ENCODE measurements at places on chromosomes 2 and 18. TPM values are rescaled to one million over a fixed set of nuclear protein-coding genes. Genes with fewer than 3 reads are reported as not detected.

The C2orf80 gene
- total RNA-seq = not detected

The TXNDC2 gene
- not detected for total RNA-seq

The OTX1 gene
- 0.17 TPM for total RNA-seq

The FN1 gene
- 4,893 TPM for total RNA-seq

The PXDN gene
- 153 TPM for total RNA-seq

The ACTR1B gene
- 68.2 TPM for total RNA-seq

The SERPINB2 gene
- 5.2 TPM for total RNA-seq

The ARHGAP15 gene
- total RNA-seq = not detected

The SULT1C4 gene
- total RNA-seq = 0.50 TPM

The RDH14 gene
- 17.5 TPM for total RNA-seq

The FRZB gene
- 1.2 TPM for total RNA-seq

The GREB1L gene
- total RNA-seq = 0.30 TPM

The ABCB11 gene
- total RNA-seq = not detected

The CNGA3 gene
- not detected for total RNA-seq
